ENCODE measurements at places on chromosomes 1 and 21.

GRCh38 chr1:79531790-79532189 lies 525.3 kb upstream of the ADGRL4 start:
- DNase-seq: no peak

GRCh38 chr1:3714284-3714741 lies 37.9 kb upstream of the CCDC27 start:
- DNase-seq: no peak

GRCh38 chr1:14308460-14308859 lies 290.0 kb upstream of the KAZN start:
- DNase-seq: no peak

DNA sequence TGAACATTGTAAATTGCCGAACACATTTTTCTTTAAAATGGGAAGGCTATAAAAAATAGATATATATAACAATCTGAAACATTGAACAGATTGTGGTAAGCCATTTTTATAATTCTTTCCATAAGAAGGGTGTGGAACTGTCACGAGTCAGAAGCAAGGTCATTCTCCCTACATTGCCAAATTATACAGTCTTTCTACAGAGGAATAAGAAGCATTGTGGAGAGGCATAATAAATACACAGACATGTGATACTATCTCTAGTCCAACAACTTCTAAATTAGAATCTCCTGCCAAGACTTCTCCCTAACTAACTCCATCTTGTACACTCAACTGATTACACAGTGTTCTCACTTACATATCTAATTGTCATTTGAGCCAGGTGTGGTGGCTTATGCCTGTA lies 227.9 kb downstream of the CENPF start:
- DNase-seq: no peak

DNA sequence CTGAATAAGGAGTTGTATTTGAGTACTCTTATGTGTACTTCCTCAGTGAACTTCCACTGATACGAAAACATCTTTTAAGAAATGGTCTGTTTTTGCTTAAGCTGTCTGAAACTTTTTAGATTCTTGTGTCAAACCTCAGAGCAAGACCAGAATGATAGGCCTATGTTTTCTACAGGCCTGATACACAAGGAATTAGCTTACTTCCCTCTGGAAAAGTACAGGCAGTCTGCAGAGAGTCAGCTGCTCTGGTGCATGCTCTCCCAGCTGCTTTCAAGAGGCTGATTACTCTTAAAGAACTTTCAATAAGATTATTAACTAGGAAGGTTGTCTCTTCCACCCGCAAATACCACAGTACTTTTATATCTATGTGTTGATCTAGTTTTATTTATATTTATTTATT lies 9.5 kb downstream of the SNX27 start:
- DNase-seq: no peak

DNA sequence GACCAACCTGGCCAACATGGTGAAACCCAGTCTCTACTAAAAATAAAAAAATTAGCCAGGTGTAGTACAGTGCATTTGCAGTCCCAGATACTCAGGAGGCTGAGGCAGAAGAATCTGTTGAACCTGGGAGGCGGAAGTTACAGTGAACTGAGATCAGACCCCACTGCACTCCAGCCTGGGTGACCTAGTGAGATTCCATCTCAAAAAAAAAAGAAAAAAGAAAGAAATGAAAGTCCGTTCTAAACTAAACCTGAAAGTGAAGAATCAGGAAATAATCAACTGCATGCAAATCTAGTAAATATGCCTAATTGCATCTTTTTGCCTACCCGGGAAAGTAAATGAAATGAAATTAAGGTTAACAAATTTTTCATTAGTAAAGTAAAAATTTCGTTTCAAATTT lies 99.6 kb downstream of the ZZZ3 start:
- no peak for DNase-seq

GRCh38 chr1:95431235-95431634 lies 197.2 kb downstream of the RWDD3 start:
- DNase-seq: no peak

DNA sequence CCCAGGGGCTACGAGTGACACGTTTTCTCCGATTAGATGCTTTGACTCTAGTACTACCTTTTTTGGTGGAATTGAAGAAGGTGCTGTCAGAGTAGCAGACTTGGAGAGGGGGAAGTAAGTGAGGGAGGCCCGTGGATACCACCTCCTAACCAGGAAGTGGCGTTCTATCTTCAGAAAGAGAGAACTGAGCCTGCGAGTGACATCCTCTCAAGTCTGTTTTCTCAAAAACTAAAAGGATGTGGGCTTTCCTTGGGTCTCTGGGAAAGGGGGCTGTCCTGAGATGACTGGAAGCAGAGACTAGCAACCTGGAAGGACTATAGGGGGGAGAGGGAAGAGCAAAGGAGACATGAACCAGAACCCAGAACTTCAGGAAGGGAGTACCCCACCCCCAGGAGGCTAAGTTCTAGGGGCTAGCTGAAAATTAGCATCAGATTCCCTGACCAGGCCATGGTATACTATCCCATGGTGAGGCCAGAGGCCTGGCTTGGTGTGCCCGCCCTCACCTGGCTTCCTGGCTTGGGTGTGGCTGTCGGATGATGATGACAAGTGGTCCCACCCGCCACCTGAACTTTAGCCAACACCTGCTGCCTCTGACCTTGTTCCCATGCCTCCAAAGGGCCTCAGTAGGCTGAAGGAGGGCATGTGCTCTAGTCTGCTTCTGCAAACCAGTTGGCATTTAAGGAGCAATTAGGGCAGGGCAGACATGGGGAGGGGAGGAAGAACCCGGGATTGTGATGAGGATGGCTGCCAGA lies 49.1 kb downstream of the ATP2B4 start:
- DNase-seq: no peak

Measured in glutamatergic neuron (in vitro differentiated cells).